AG04449 (cell line): ENCODE measurements at places on chromosomes 16 and 17.
A peak's percentile ranks its signal among the peaks of the same experiment; 100 is the strongest.

- DNase-seq = peak; percentile 80
These were observed 9.5 kb upstream of the KSR1 start for GRCh38 chr17:27446569-27447301.

- no peak for DNase-seq
These were observed 117.3 kb upstream of the RCVRN start for GRCh38 chr17:10022416-10022815.

- no peak for DNase-seq
These were observed 271.4 kb downstream of the MAF start for GRCh38 chr16:79329166-79329521.

DNA sequence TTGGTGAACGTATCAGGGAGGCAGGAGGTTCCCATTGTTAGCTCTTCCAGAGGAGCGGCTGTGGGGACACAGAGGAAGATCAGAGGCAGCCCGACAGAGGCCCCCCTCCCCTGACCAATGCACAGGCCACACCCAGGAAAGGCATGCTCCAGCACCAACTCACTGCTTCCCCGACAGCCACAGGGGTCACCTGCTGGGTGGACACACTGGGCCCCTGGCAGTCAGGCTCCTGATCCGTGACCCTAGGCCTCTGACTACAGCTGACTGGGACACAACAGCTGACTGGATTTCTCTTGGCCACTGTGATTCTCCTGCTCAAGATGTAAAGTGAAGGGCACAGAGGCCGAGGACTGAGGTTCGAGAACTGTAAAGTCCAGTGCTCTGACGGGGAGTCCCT lies 63.5 kb downstream of the IL21R start:
- DNase-seq = no peak

DNA sequence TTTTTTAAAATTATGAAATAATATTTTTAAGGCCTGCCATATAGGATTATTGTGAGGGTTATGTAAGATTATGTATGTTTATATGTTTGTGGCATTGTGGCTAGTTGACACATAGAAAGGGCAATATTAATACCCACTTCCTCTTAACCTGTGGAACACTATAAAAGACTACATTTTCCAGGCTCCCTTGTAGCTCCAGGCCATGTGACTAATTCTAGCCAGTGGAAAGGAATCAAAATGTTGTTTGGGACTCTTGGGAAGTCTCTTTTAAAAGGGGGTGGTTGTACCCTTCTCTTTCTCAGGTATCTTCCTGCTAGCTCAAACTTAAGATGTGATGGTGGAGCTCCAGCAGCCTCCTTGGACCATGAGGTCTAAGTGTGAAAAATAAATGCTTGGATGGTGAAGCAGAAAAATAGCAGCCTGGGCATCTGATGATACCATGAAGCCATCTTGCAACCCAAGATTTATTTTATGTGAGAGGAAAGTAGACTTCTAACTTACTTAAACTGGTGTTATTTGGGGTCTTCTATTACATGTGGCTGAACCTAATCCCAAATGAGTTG lies 39.2 kb downstream of the TEKT5 start:
- no peak for DNase-seq

DNA sequence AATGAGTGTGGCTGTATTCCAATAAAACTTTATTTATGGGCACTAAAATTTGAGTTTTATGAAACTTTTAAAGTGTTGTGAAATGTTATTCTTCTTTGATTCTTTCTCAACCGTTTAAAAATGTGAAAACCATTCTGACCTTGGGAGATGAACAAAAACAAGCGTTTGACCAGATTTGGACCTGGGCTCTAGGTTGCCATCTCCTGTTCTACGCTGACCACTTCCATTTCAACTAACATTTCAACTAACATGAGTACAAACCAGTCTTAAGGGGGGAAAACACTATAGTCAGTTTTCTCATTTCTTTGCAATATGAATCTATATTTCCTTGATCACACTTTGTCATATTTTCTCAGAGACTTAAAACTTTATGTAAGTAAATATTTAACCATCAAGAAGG lies 118.4 kb upstream of the IRX5 start:
- no peak for DNase-seq

DNA sequence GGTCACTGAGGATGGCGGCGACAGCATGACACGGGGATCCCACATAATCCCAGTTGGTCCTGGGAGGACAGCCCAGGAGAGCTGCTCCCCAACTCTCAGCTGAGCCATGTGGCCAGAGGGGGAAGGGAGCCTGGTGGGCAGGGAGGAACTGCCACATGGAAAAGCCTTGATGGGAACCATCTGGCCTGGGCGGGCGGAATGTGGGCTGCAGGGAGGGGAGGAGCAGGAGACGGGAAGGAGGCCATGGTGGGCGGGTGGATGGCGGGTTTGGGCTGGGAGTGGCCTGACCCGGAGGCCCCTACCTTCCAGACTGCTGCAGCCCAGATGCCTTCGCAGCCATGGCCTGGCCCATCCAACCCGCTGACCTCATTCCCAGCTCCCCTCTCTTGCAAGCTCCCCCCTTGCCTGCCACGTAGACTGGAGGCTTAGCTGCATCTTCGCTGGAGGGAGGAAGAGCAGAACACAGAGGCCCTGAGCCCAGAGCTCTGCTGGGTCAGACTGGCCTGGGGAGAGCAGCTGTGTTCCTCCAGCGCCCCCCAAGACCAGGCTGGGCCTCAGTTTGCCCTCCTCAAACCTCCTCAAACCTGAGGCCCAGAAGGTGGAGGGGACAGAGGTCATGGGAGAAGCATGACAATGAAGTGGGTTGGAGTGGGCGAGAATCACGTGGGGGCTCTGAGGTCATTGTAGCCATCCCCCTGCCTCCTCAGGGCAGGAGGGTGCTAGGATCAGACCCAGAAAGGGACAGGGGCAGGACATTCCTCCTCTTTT lies 8.2 kb upstream of the COL1A1 start:
- peak; percentile 99 for DNase-seq

DNA sequence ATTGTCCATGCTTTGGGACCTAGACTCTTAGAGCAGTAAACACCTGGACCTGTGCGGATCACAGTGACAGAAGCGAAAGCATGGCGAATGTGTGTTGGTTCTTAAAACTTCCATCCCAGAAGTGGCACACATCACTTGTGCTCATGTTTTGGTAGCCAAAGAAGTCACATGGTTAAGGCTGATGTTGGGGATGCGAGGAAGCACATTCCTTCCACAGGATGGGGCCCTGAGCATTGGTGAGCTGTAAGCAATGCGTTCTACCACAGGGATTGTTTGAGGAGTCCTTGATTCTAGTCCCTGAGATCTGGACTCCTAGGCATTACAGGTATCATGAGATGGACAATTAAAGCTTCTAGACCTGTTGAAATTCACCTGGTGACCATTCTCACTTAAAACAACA lies 375.9 kb downstream of the UTP18 start:
- no peak for DNase-seq

DNA sequence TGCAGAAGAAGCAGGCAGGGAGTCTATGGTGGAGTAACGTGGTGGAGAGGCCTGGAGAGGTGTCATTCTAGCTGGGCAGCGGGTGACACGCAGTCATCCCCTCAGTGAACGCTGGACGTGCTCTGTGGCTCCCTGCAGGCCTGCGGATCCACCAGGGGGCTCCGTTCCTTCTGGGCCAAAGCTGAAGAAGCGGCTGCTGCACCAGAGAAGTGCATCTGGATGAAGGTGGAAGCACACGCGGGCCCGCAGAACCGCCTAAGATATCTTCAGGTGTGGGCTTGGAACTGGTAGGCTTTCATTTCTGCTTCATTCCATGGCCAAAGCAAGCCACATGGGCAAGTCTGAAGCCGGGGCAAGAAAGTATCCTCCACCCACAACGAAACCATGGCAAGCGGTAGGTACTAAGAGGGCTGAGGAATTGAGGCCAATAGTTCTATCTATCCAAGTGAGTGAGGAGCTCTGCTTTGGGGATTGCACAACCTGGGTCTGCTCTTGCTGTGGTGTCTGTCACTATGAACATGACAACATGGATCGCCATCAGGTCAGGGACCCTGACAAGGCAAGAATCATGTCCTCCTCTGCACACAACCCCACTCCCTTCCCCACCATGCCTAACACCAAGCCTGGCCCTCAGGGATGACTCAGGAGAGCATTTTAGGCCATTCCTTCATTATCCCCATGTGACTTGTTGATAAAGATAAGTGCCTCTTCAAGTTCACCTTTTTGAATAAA lies 78.9 kb upstream of the FBXO47 start:
- no peak for DNase-seq

- DNase-seq = no peak
These were observed 5.0 kb downstream of the ARHGEF15 start for GRCh38 chr17:8314797-8315763.

DNA sequence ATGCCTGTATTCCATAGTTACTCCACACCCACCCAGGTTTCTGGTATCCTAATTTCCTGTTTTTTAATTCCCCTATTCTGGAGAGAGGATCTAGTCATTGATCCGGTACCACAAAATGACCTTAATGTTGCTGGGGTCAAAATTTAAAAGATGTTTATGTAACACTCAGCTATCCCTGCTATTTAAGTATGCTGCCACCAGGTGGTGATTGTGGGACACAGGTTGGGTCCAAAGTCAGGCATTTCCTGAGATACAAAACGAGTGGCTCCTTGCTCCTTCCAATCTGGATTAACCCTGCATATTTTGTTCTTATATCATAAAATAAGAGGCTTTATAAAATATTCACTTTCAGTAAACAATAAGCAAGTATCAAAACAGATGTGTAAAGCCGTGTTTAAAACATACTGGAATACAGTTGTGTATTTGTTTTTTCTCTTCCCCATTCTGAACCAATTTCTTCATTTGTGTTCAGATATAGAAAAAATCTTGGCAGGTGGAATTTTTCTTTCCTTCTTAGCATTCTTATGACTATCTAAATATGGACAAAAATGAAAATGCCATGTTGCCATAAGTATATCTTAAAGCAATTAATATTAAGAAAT lies 16.3 kb downstream of the HS3ST4 start:
- no peak for DNase-seq

GRCh38 chr16:79765901-79766394 lies 165.4 kb upstream of the MAF start:
- no peak for DNase-seq

DNA sequence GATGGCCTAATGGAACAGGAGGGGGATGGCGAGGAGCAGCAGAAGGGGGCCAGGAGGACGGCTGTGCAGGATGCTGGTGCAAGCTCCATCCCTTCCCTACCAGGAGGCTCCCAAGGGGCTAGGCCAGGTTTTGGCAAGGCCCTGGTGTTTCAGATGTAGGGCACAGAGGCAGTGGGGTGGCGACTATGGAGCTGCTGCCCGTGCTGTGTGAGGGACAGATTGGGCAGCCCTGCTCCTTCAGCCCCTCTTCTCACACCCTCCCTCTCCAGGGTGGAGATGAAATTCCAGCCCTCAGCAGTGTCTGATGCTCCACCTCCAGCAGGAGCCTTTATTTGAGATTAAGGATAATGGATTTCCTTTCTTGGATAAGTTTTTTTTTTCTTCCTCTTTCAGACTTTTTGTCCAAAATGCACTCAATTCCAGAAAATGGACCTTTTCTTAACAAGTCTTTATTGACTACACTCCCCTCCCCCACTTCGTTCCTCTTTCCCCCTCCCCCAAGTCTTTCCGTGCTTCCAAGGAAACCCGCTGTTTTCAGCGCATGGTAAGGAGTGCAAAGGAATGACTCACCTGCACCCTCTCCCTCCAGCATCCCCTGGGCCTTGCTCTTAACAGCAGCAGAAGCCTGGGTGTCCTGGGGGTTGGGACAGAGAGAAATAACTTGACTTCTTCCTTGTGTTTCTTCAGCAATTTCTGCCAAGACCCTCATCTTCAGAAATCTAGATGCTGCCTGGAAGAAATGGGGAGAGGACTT lies 95.2 kb downstream of the CCDC182 start:
- no peak for DNase-seq

GRCh38 chr17:18173740-18174139 lies 9.9 kb upstream of the ALKBH5 start:
- DNase-seq = no peak

DNA sequence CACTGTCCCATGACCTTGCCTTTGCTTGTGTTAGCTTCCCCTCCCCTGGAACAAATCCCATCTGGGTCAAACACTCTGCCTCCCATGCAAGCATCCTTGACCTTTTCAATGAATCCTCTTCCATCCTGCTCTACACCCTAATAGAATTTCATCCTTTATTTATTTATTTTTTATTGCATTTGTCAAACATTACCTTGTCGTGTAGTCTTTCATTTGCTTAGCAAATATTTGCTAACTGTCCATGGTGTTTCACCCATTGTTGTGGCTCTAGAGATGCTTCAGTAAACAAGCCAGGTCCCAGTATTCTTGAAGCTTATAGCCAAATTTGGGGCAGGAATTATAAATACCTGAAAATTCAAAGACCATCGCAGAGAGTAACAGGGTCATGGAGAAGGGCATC lies 51.0 kb upstream of the MRTFB start:
- DNase-seq = no peak

GRCh38 chr17:29433541-29433940 lies 43.4 kb downstream of the TAOK1 start:
- DNase-seq = no peak

DNA sequence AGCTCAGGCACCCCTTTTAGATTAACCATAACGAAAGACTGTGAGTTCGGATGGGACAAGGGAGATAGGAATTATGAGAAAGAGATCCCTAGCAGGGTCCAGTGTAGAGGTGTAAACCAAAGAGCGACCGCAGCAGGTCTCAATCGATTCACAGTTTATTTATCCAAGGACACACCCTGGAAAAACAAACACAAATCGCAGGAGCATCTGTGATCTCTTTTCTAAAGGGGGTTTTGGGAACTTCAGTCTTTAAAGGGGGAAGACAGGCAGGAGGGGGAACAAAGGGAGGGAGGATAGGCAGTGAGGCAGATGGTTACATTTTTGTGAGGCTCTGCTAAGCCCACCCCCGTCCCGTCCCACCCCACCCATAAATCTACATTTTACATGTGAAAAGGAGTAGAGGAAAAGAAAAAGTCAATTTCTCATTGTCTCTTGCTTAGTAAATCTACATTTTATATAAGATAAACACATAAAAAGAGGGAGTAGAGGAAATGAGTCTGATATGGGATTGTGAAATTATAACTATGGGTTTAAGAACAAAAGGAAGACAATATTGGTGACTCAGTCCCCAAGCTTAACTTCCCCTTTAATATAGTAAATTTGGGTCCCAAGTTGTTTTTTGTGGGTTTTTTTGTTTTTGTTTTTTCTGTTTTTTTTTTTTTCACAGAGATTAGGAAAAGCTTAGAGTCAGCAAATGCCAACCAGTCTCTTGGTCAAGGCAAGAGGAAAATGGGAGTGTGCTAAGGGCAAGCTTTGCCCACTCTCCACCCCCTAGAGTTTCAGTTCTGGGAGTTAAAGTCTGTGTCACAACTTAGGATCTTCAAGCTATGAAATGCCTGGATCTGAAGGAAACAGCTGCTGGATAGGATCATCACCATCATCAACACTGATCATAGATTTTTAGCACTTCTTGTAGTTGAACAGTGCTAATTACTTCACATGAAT lies 160.9 kb upstream of the CDH5 start:
- no peak for DNase-seq

DNA sequence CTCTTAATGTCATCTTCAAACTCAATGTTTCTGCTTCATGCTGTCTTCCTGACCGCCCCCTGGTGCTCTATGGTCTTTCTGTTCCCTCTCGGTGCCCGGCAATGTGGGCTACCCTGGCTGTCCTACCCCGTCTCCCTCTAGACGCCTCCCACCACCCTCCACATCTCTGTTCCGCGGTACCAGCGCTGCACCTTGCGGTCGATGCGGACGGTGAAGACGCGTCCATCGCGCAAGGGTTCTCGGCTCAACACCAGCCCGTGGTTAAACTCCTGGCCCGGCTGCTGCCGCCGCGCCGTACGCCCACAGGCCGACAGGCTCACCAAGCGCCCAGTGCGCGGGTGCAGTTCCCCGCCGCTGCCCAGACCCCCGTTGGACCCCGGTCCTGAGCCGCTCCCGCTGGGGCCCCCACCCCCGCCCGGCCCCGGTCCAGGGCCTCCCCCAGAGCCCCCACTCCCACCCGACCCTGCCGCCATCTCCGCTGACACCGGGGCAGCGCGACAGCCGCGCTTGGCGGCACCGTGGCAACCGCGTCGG lies at the start of gene NEURL4:
NEURL4 (minus strand) TSS at position 496 of the 534 bp plus-strand sequence; CDS start at position 473, 23 bp downstream.
- DNase-seq = no peak
